ENCODE measurements at places on chromosomes 6 and 20.

DNA sequence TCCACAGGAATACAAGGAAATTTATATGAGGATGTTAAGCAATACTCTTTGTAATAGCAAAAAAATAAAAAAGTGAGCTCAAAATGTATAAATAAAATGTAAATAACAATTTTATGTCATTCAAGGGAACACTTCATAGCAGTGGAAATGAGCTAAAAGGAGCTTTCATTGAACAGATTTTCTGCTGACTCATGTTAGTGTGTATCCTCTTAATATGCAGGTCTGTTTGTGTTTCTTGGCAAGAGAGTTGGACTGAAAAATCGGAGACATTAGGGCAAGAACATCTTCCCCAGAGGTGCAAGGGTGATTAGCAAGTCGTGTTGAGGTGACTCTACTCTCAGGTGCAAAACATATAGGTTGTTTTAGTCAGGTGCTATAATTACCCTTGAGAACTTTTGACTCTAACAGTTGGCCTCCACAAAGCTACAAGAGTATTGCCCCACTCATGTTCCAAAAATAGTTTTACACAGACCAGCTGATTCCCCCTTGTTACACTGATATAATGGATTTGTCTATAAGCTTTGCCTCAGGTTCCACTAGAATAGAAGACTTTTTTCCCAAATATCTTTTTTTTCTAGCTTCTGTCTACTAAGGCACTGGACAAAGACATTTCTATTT, 702.9 kb downstream of the TENT5A start:
- DNase-seq = no peak

DNA sequence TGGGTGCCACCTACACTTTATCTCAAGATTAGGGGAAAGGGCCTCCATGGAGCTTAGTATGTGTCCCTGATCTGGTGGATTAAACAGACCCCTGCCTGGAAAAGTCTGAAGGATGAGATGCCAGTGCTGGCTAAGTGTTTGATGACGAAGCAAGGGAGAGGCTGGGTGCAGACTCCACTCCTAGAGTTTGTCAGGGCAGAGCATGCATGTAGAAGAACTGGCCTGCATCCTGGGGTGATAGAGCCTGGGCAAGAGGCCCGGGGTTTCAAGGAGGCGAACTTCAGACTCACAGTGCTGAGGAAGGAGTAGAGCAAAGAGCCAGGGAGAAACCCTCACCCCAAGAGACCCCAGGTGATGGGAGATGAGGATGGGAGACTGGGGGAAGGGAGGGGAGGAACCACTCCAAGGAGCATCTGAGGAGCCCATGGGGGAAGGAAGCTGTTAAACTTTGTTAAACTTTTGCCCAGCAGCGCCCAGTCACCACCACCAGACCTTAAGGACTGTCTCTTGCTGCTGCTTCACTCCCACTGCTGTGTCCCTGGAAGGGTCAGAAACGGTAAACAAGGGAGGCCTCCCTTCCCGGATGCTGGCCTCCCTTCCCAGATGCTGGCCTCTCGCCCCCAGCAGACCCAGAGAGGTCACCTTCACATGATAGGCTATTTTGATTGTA, 61.6 kb downstream of the RPRD1B start:
- no peak for DNase-seq

DNA sequence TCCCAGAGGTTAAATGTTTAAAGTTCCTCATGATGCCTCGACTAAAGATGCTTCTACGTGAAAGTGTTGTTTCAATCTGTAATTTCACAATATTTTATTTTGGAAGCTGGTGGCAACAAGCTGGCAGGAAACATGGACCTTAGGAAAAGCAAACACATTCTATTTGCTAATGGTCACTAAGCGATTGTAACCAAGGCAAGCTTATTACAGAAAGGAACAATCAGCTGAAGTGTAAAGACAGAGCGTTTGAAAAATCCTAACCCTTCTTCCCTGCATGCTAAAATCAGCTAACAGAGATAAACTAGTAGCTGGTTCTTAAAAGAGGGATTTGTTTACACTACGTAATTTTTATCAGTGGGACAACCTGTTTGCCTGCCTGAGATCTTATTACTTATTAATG, 50.0 kb downstream of the IL20RA start:
- DNase-seq = no peak

- DNase-seq = no peak
Observed at GRCh38 chr20:50280851-50281655, 90.4 kb downstream of the CEBPB start.

GRCh38 chr20:3729811-3730540, 2.5 kb upstream of the HSPA12B start:
- DNase-seq = no peak

- DNase-seq = no peak
Observed at GRCh38 chr6:107186047-107186446, 70.7 kb upstream of the BEND3 start.

GRCh38 chr6:10404107-10404798, 10.6 kb downstream of the TFAP2A start:
- DNase-seq = peak; percentile 50

Data from epithelial cell of proximal tubule (primary cell).